ENCODE measurements at places on chromosomes 4 and X.
A peak's percentile ranks its signal among the peaks of the same experiment; 100 is the strongest.

- no peak overlapping the region for H3K4me3 ChIP-seq
- H3K27ac ChIP-seq = no peak overlapping the region
- DNase-seq = peak; percentile 22
- no peaks in the 10 kb centered on the region for H3K36me3 ChIP-seq
These were observed 89.7 kb downstream of the EPHA5 start for GRCh38 chr4:65580551-65580950.

DNA sequence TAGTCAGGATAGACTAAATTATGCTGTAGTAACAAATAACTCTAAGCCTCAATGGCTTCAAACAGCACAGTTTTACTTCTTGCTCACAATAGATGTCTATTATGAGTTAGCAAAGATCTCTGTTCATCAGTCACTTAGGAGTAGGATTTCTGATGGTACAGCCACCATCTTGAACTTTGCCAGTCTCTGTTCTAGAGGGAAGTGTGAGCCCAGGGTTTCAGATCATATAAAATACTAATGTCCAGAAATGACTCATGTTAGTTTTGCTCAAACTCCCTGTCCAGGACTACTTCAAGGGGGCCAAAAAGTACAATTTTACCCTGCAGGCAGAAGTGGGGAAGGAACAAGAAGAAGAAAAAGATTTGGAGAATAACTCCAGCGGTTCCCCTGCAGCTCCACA lies 77.1 kb upstream of the LSM6 start:
- no peak overlapping the region for H3K4me3 ChIP-seq
- no peak overlapping the region for H3K27ac ChIP-seq
- no peaks in the 10 kb centered on the region for H3K36me3 ChIP-seq
- H3K27me3 ChIP-seq = no peaks in the 10 kb centered on the region

DNA sequence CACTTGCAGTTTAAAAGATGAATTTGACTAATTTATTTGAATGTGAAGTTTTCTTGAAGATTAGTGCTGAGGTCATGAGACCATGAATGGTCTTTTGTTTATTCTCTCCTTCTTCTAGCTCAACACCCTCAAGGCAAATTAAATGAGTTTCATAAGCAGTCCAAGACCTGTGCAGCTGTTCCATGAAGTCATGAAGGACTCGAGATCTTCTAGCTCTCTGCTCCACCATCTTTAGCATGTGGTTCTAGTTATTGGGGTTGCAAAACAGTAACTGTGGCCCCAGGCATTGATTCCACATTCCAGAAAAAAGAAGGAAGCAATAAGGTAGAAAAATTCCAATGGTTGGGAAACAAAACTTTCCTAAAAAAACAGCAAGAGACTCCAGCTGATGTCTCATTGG lies 84.2 kb upstream of the HS3ST1 start:
- no peak for DNase-seq
- no peaks in the 10 kb centered on the region for H3K36me3 ChIP-seq
- H3K4me3 ChIP-seq = no peak overlapping the region
- H3K27ac ChIP-seq = no peak overlapping the region
- no peaks in the 10 kb centered on the region for H3K27me3 ChIP-seq

DNA sequence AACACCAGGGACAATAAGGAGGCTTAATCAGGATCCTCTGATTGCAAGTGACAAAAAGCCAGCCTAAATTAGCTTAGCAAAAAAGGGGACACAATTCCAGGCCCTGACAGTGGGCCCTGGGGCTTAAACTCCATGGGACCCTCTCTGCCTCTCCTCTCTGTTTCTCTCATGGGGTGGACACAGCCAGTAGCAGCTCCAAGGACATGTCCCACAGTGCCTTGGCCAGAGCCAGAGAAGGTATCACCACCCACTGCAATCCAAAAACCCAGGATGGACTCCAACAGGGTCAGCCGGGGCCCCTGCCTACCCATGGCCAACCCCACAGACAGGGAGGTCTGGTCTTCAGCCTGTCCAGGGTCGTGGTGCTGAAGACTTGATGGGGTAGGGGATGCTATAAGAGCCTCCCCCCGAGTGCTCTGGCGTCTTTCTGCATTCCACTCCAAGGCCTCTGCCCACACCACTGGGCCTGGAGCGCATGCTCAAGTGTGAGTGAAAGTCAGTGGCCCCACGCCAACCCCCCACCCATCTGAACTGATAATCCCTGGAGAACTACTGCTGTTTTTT lies 19.7 kb upstream of the PPP2R2C start:
- H3K4me1 ChIP-seq = peaks cover 6% of the 10 kb centered on the region
- no peak overlapping the region for H3K4me3 ChIP-seq
- peaks cover 13% of the 10 kb centered on the region for H3K27me3 ChIP-seq
- no peak overlapping the region for H3K27ac ChIP-seq

GRCh38 chr4:149498246-149498645 lies 317.4 kb downstream of the IQCM start:
- H3K4me1 ChIP-seq = no peaks in the 10 kb centered on the region
- no peak overlapping the region for H3K4me3 ChIP-seq
- no peak overlapping the region for H3K27ac ChIP-seq

- H3K27me3 ChIP-seq = no peaks in the 10 kb centered on the region
- no peak overlapping the region for H3K27ac ChIP-seq
These were observed 120.9 kb upstream of the NOCT start for GRCh38 chr4:138894709-138895108.

DNA sequence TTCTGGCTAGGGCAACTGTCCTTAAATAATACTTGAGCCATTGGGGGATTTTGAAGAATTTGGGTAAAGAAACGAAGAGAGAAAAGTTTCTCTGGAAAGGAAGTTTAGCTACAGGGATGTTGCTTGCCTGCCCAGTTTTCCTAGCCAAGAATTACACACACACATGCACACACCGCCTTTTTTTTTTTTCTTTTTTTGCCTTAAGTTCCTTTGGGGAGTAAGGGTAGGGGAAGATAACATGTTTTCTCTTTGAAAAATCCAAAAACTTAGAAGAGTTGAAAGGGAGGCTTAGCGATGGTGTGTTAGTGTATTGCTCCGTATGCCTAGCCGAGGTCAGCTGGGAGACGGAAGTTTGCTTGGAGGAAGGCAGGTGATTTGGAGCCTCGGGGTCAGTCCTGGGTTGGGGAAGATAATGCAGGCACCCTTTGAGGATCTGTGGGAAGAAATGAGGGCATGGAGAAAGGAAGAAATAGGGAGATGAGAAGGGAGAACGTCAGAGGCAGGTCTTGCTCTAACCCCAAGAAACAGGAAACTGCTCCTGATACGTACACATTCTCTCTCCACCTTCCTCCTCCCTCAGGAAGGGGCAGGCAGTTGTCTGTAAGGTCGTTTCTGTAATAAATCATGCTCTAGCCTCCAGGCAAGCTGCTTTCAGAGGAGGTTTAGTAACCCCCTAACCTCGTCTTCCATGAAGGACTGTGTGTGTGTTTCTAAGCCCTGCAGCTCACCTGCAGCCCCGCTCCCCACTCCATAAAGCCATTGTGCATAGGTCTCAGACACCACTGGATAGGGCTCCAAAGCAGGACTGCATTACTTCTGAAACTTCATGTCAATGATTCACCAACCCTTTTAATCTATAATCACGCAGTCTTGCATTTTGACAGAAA lies 10.5 kb downstream of the KLF3 start:
- H3K4me3 ChIP-seq = no peak overlapping the region
- peak; percentile 15 for DNase-seq
- H3K36me3 ChIP-seq = no peaks in the 10 kb centered on the region
- H3K27ac ChIP-seq = peak overlapping the region; percentile 33

- no peaks in the 10 kb centered on the region for H3K27me3 ChIP-seq
- H3K4me1 ChIP-seq = peaks cover 45% of the 10 kb centered on the region
- DNase-seq = no peak
- H3K36me3 ChIP-seq = no peaks in the 10 kb centered on the region
These were observed 84.8 kb downstream of the PAK3 start for GRCh38 chrX:111180750-111181240.

DNA sequence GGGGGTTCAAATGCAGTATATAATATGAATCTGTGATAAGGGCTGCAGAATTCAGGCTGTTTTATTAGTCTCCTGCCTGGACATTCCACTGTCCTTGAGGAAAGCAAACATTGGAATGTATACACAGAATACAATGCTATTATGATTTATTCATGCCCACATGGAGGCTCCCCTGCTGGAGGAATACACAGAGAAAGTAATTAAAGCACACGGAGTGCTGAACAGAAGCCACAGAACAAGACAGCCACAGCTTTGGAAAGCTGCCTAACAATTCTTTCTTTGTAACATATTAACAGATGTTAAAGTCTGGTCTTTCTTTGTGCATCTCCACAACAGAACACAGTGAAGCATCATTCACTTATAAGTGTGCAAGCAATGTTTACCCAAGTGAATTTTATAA lies 155.8 kb downstream of the ARAP2 start:
- no peak overlapping the region for H3K27ac ChIP-seq
- DNase-seq = peak; percentile 19
- H3K27me3 ChIP-seq = no peaks in the 10 kb centered on the region
- H3K4me3 ChIP-seq = no peak overlapping the region
- no peaks in the 10 kb centered on the region for H3K36me3 ChIP-seq
- peaks cover 9% of the 10 kb centered on the region for H3K4me1 ChIP-seq

DNA sequence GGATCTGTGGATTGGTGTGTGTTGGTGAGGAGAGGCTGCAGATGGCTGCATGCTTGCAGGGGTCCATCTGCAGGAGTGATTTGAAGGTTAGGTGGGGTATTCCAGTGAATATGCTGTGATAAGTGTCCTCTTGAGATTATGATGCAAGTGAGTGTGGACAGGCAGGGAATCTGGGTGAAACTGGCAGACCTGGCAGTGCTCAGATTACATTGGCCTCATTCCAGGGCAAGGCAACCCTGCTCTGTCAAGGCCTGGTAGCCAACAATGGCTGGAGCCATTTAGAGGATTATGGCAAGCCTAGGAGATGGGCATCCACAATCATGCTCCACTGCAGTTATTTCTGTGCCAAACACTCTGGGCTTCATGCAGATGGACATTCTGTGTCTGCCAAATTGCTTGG lies 113.9 kb downstream of the RTL3 start:
- H3K27me3 ChIP-seq = no peaks in the 10 kb centered on the region
- H3K27ac ChIP-seq = no peak overlapping the region
- no peak overlapping the region for H3K4me3 ChIP-seq
- no peaks in the 10 kb centered on the region for H3K4me1 ChIP-seq
- no peaks in the 10 kb centered on the region for H3K36me3 ChIP-seq
- DNase-seq = no peak

GRCh38 chr4:185685804-185686203 lies 126.2 kb downstream of the SORBS2 start:
- no peaks in the 10 kb centered on the region for H3K36me3 ChIP-seq
- H3K4me3 ChIP-seq = no peak overlapping the region
- H3K27me3 ChIP-seq = no peaks in the 10 kb centered on the region
- no peaks in the 10 kb centered on the region for H3K4me1 ChIP-seq
- no peak for DNase-seq

GRCh38 chrX:107549504-107549903 lies 78.8 kb upstream of the PRPS1 start:
- no peaks in the 10 kb centered on the region for H3K36me3 ChIP-seq
- no peak overlapping the region for H3K27ac ChIP-seq
- no peak overlapping the region for H3K4me3 ChIP-seq
- H3K27me3 ChIP-seq = no peaks in the 10 kb centered on the region

DNA sequence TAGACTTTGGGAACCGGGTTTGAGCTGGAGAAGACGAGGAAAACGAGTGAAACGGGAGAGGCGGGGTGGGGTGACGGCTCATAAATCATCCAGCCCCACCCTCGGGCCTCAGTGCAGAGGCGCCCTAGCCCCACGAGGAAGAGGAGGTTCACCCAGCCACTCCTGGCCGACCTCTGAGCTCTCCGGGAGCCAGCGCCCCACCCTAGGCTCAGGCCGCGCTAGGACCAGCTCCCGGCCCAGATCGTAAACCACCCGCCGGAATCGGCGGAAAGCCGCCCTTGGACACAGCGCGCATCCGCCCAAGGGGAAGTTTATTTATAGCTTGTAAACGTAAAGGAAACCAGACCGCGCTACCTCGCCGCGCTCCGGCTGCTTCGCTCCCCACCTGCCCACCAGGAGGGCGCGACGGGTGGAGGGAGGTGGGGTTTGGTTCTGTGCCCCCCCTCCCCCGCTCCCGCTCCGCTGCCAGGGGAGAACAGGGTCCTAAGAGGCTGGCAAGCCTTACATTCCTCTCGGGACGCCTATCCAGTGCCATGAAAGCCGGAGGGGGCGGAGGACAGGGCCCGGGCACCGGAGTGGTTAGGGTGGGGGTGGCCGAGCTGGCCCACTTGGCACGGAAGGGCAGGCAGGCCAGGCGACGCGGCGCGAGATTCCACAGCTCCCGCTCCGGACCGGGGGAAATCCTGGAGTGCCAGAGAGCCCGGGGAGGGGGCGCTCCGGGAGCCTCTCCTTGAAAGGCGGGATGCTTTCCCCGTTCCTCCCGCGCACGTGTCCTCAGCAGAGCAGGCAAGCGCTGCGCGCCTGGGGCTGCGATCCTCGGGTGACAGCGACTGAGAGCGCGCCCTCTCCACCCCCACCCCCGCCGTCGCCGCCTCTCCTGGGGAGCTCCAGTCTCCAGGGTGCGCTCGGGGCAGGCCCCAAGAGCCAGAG lies 84.2 kb downstream of the BCOR start:
- DNase-seq = peak; percentile 69
- peak overlapping the region; percentile 57 for H3K4me3 ChIP-seq
- peaks cover 58% of the 10 kb centered on the region for H3K27me3 ChIP-seq

GRCh38 chrX:108331126-108331909 lies 106.9 kb downstream of the COL4A6 start:
- H3K27ac ChIP-seq = no peak overlapping the region
- DNase-seq = no peak
- H3K4me3 ChIP-seq = no peak overlapping the region
- H3K36me3 ChIP-seq = no peaks in the 10 kb centered on the region
- H3K27me3 ChIP-seq = no peaks in the 10 kb centered on the region
- H3K4me1 ChIP-seq = no peaks in the 10 kb centered on the region

DNA sequence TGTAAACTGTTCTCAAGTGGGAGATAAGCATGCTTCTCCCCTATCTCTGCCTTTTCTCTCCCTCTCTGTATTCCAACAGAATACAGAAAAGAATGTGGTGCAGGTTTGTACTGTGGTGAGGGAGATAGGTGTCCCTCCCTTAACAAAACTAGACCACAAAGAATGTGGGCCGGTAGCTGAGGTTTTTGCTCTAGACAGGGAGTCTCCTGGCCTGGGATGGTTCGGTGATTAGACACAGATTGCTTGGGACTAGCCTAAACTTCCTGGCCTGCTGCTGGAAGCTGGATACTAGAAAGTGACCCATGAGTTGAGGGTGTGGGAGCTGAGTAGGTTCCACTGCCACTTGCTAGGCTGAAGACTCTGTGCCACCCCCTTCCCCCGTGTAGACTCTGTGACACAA lies 143.0 kb downstream of the CXXC4 start:
- no peak overlapping the region for H3K4me3 ChIP-seq
- no peaks in the 10 kb centered on the region for H3K27me3 ChIP-seq
- no peaks in the 10 kb centered on the region for H3K4me1 ChIP-seq
- no peaks in the 10 kb centered on the region for H3K36me3 ChIP-seq

- H3K4me1 ChIP-seq = no peaks in the 10 kb centered on the region
- no peak overlapping the region for H3K27ac ChIP-seq
- no peaks in the 10 kb centered on the region for H3K27me3 ChIP-seq
- H3K36me3 ChIP-seq = no peaks in the 10 kb centered on the region
- no peak overlapping the region for H3K4me3 ChIP-seq
These were observed 1324.2 kb downstream of the TECRL start for GRCh38 chr4:63085091-63085490.
